Glutamatergic neuron (in vitro differentiated cells): ENCODE measurements at places on chromosomes 5 and 9.

DNA sequence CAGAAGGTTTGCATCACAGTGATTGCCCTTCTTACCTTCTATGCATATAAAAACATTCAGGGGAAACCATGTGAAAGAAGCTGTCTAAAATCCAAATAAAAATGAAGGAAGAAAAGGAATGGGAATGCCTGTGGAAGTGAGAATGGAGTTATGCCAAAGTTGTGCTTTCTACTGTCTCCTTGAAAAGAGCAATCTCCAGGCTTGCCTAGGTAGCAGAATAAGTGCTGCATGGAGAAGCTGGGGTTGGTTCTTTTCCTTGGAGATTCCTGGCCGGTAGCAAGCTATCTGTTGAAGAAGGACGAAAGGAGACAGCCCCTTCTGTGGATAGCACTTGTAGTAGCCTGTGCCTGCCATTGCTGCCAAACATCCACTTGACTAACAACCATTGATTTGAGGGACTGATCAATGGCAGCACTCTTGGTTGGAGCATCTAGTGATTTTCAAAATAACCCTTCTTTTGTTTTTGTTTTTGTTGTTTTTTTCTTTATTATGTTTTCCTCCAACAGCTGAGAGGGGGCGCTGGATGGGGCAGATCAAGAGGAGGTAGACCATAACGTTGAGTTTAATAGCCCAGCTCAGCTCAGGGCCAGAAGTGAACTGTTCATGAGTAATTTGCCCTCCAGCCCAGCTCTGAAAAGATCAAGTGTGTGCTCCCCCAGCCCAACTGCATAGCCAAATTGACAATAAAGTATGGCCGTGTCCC, 1.6 kb downstream of the PLCXD3 start:
- no peak for DNase-seq

- no peak for DNase-seq
Observed at GRCh38 chr5:81779125-81779915, 28.4 kb upstream of the SSBP2 start.

GRCh38 chr5:77080905-77081304, 6.2 kb downstream of the ZBED3 start:
- DNase-seq: no peak

DNA sequence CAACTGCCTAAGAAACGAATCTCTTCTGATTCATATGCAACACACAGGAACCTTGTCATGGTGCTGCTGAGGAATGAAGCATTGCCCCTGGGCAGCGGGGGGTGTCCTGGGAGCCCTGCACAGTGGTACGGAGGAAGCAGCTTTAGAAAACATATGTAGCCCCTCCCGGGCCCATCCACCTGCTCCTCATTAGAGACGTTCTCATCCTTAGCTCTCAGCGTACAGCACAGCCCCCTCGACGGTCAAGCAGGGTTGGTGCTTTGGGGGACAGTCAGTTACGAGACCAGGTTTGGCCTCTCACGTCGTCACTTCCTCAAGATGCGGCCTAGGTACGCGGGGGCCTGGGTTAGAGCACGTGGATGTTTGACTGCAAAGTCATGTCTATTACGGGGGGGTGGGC, 28.4 kb upstream of the LAMC3 start:
- DNase-seq: no peak

DNA sequence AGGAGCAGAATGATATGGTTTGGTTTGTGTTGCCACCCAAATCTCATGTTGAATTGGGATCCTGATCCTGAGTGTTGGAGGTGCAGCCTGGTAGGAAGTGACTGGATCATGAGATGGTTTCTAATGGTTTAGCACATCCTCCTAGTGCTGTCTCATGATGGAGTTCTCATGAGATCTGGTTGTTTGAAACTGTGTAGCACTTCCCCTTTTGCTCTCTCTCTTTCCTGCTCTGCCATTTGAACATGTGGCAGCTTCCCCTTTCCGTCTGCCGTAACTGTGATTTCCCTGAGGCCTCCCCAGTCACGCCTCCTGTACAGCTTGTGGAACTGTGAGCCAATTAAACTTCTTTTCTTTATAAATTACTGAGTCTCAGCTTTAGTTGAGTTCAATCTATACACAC, 756.8 kb upstream of the CDH6 start:
- no peak for DNase-seq

DNA sequence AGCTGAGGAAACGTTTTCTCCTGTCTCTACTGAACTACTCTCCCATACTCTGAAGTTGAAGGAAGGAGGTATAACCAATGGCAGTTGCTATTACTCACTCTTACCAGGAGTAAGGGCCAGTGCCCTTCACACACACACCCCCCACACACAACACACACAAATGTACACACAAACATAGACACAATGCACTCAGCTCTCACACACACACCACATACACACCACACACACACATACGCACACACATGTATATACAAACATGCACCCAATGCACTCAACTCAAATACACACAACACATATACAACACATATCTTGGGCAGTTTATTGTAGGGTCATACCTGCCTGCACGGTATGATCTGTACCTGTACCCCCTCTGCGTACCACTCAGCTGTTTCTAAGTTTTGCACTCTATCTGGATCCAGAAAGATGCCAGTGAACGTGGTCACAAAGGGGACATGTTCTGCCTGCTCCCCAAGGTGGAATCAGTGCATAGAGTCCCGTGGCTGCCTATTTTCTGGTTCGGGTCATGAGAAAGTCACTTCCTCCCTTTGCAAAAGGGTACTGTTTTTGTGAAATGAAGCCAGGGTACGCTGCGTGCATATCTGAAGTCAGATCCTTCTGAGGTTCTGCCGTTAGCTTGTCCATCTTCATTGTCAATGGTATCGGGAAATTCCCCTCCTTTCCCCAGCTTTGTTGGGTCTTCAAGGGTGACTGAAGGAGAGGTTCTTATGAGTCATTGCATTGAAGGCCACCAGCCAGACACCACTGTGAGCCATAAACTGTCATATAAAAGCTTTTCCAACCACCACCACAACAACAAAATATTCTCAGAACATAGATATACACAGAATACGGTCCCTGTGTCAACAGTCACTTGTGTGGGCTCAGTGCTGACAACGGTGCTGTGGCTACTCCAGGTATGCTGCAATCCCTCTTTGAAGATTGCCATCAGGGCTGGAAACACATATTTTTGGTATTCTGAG, 131.9 kb downstream of the UGCG start:
- DNase-seq: no peak

DNA sequence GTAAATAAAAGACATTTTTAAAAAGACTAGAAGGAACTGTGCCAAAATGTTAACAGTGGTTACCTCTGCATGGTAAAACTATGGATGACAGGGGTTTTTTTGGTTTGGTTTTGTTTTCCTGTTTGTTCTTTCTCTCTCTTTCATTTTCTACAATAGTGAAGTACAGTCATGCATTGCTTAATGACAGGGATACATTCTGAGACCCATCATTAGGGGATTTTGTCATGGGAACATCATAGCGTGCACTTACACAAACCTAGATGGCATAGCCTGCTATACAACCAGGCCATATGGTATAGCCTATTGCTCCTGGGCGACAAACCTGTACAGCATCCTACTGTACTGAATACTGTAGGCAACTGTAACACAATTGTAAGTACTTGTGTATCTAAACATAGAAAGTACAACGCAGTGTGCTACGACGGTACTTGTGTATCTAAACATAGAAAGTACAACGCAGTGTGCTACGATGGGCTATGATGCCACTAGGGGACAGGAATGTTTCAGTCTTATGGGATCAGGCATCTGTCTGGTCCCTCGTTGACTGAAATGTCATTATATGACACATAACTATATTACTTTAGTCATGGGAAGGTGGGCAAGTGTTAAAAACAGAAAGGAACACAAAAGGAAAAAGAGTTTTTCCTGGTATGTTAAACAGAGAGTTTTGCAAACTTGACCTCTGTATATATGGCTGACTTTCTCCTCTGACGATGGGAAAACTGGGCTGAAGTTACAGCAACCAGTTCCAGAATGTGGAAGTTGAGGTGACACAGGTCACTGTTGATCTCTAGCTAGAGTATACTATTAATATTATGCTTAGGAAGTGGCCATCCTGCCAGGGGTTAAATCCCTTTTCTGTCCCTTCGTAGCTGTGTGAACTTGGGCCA, 7.4 kb upstream of the ADAM19 start:
- no peak for DNase-seq

DNA sequence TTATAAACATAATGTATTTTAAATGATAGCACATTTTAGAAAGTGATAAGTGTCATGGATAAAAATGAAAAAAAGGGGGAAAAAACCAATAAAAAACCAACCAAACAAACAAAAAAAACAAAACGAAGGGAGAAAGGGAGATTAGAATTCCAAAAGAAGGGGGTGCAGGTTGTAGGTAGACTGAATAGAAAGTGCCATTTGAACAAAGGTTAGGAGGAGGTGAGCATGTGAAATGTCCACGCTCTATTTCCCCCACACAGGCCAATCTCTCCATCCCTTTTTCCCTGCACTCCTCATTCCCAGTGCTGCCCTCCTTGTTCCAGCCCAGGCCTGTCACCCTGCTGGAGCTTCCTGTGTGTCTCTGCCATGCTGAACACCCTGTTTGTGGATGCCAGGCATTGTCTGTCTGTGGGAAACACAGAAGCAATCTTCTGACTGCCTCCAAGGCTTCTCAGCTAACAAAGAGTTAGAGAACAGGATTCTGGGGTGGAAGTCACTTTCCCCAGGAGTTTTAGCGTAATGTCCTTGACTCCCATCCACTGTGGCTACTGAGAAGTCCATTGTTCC, 138.8 kb downstream of the ADAMTS16 start:
- DNase-seq: no peak

DNA sequence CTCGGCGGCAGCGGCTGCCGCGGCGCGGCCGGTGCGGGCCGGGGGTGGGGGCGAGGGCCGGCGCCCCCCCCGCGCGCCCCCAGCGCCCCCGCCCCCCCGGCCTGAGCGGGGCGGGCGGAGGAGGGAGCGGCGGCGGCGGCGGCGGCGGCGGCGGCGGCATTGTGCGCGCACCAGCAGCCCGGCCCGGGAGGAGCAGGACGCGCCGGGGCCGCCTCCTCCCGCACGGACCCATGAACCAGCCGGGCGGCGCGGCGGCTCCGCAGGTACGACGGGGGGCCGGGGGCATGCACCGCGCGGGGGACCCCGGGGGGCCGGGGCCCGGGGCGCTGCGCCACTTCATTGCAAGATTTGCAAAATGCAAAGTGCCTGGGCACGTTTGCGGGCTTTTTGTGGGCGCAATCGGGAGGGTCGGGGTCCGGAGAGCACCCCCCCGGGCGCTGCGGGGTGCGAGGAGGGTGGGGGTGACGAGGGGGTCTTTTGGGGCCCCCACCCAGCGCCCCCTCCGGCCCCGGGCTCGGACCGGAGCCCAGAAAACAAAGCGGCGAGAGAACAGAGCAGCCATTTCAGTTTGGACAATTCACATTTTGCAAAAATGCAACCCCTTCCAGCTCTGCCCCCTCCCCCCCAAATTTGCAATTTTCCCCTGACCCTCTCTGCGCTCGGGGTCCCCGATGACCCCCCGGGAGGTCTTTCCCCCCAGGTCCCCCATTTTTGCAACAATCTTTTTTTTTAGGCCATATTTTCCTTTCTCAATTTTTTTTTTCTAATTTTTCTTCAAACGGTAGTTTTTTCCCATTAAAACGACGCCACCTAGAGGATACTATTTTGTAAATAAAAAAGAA, at the start of gene ZNF618:
Gene ZNF618 (plus strand): TSS at position 159 of the 842 bp plus-strand sequence. CDS start 72 bp downstream, at position 231.
- DNase-seq: peak; percentile 64

GRCh38 chr5:71862087-71862486, 143.0 kb downstream of the CARTPT start:
- no peak for DNase-seq

GRCh38 chr5:57987552-57987951, 472.3 kb downstream of the PLK2 start:
- no peak for DNase-seq
